ENCODE measurements at places on chromosomes 11 and 22. TPM values are rescaled to one million over a fixed set of nuclear protein-coding genes. Genes with fewer than 3 reads are reported as not detected.

Gene CD3E
- polyA plus RNA-seq, result 1.5 TPM

DNA sequence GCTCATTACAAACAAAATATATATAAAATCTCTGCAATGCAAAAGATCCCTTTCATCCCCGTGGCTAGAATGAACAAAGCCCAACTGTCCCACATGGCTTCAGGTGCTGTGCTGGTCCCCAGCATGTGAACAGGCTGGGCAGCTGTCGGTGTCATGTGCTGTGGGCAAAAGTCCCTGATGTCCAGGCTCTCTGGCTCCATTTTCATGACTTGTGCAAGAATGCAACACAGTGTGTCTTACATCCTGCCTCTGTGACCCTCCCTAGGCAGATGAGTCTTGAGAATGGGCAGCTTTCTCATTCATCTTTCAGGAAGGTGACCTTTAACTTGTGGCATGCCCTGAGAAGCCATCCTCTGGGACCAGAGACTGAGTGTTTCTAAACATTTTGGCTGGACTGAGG, 14.5 kb downstream of the GUCD1 start:
- no peak for DNase-seq
- H3K4me3 ChIP-seq, result no peak overlapping the region
- H3K27ac ChIP-seq, result peak overlapping the region; percentile 23
- peaks cover 28% of the 10 kb centered on the region for H3K4me1 ChIP-seq
- peaks cover 45% of the 10 kb centered on the region for H3K36me3 ChIP-seq
- H3K27me3 ChIP-seq, result no peaks in the 10 kb centered on the region

DNA sequence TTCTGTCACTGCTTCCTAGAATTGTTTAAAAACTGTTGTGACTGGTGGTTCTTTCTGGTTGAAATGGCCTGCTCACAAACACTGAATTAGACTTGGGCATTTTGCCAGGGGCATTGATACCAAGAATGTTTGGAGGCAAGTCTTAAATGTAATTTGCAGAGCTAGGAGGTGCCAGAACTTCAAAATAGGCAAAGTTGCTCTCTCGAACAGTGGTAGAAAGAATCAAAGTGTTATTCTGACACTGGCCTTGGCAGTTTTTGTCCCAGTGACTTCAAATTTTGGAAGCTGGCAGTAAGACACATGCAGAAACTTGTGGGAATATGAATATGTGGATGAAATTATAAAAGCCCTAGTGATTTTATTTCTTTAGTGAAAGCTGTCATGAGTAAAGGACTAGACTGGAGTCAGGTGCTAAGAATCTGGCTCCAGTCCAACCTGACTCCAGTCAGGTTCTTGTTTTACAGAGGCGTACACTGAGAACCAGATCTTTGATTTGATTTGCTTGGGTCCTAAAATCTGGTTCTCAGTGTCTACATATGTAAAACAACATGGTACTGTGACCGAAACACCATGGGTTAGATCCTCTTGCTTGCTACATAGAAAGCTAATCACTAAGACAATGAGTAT, 20.9 kb downstream of the SVIP start:
- H3K4me3 ChIP-seq, result no peak overlapping the region
- H3K27me3 ChIP-seq, result peaks cover 2% of the 10 kb centered on the region
- H3K36me3 ChIP-seq, result no peaks in the 10 kb centered on the region
- no peak overlapping the region for H3K27ac ChIP-seq
- DNase-seq, result no peak

GRCh38 chr11:32311346-32312065, 123.8 kb downstream of the WT1 start:
- H3K4me1 ChIP-seq, result no peaks in the 10 kb centered on the region
- H3K27me3 ChIP-seq, result no peaks in the 10 kb centered on the region
- H3K27ac ChIP-seq, result no peak overlapping the region
- H3K36me3 ChIP-seq, result no peaks in the 10 kb centered on the region
- H3K4me3 ChIP-seq, result no peak overlapping the region

Gene LBHD1
- 9.1 TPM for polyA plus RNA-seq

Gene MICAL3
- polyA plus RNA-seq, result 0.23 TPM

DNA sequence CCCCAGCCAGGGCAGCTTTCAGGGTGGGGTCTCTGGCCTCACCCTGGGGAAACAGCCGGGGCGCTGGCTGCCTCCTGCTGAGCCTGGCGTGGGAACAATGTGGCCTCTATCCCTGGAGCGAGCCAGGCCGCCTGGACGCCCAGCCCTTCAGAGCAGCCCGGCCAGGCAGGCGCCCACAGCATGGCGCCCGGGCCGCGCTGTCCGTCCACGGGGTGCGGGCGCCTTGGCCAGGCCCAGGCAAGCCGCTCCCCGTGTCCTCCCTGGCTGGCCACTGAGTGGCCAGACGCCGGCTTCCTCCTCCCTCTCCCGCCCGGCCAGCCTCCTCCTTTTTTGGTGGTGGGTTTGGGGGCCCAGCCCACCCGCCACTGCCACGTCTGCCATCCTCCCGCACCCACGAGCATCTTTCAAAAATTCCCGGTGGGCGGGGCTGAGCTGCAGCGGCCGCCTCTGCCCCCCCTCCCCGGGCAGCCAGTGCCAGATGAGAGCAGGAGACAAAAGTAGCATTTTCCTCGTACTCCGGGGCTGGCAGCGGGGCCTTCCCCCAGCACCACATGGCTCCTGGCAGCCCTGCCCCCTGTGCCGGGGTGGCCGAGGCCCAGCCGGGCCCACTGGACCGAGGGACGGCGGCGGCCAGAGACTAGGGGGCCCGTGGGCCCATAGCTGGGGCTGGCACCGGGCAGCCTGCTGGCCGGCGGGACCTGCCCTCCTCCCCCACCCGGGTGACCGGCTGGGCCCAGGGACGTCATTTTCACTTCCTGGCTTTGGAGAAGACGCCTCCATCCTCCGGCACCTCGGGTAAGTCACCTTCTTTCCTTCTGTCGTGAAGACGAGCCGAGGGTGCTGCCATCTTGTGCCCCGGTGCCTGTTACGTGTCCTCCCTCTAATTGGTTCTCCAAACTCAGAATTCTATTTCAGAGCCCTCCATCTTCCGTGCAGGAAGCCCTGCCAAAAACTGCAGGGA, 70.2 kb upstream of the PPARA start:
- peaks cover 12% of the 10 kb centered on the region for H3K36me3 ChIP-seq
- H3K27me3 ChIP-seq, result no peaks in the 10 kb centered on the region
- no peak overlapping the region for H3K4me3 ChIP-seq

DNA sequence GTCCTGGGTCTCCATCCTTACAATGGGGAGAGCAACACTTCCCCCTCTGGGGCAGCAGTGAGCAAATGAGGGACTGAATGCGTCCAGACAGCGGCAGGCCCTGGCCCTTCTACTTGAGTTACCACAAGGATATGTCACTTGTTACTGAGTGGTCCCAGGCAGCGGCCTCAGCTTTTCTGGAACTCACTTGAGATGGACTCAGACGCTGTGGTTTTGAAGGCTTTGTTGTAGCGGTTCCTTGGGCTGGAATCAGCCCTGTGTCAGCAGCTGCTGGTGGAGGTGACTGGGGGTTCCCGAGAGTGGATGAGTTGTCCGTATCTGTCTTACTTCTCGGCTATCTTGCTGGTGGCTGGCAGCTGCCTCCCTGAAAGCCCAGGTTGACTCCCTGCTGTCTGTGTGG, 77.0 kb downstream of the MICAL2 start:
- peaks cover 75% of the 10 kb centered on the region for H3K36me3 ChIP-seq
- H3K27ac ChIP-seq, result no peak overlapping the region
- DNase-seq, result no peak
- H3K4me1 ChIP-seq, result peaks cover 11% of the 10 kb centered on the region
- H3K4me3 ChIP-seq, result no peak overlapping the region

Gene POGLUT3
- 0.80 TPM for polyA plus RNA-seq

- no peaks in the 10 kb centered on the region for H3K36me3 ChIP-seq
- no peak overlapping the region for H3K4me3 ChIP-seq
- H3K27ac ChIP-seq, result no peak overlapping the region
Observed at GRCh38 chr11:92782806-92783205, 186.6 kb upstream of the MTNR1B start.

DNA sequence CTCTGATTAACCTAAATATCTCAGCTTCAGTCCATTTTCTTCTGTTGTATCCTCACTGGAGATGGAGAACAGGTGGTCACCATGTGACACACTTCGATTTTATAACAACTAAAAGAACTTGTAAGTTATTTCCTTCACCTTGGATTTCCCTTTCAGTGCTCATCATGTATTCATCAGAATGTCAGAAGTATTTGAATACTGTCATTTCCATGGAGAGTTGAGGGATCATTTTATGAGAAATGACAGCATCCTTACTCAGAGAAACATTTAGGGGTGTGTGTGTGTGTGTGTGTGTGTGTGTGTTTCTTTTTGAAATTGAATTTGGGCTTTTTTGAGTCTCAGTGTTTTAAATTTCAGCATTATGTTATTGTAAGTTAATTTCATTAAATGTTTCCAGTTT, 205.8 kb downstream of the ARHGAP42 start:
- DNase-seq, result no peak
- H3K27me3 ChIP-seq, result no peaks in the 10 kb centered on the region
- no peaks in the 10 kb centered on the region for H3K36me3 ChIP-seq
- no peaks in the 10 kb centered on the region for H3K4me1 ChIP-seq
- no peak overlapping the region for H3K27ac ChIP-seq

GRCh38 chr11:68584097-68584496, 100.2 kb upstream of the GAL start:
- H3K27ac ChIP-seq, result peak overlapping the region; percentile 2
- peak; percentile 18 for DNase-seq
- H3K27me3 ChIP-seq, result no peaks in the 10 kb centered on the region
- peaks cover 98% of the 10 kb centered on the region for H3K36me3 ChIP-seq

Gene SLC22A25
- not detected for polyA plus RNA-seq

Gene C22orf15
- not detected for polyA plus RNA-seq

Gene GSTT2B
- not detected for polyA plus RNA-seq

DNA sequence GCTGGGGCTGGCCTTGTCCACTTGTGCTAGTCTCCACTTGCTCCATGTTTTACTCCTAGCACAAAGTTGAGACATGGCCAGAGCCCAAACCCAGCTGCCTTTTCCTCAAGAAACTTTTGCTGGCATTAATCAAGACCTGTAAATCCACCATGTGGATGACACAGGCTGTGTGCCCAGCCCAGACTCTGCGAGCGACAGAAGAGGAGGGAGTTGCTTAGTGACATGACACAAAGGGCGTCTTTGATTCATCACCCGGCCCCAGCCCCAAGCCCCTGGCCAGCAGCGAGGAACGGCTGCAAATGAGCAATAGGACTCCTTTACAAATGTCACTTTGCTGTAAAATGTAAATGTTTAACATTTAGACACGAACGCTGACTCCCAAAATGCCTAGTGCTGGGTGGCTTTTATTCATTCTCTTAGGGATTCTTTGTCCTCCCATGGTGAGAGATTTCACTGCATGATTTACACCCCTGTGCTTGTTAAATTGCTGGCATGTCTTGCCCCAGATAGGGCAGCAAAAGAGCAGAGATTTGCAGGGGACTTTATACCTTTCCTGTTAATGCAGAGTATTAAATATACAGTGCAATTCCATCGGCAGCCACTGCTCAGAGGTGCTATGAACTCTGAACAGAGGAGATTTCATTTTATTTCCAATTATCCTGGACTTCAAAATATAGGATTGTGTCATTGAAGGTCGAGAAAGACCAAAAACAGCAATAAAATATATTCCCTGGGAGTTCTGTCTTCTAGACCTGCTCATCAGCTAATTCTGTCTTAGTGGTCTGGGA, 263.6 kb upstream of the NCAM1 start:
- no peaks in the 10 kb centered on the region for H3K27me3 ChIP-seq
- H3K4me1 ChIP-seq, result peaks cover 8% of the 10 kb centered on the region
- H3K27ac ChIP-seq, result no peak overlapping the region
- no peak for DNase-seq

DNA sequence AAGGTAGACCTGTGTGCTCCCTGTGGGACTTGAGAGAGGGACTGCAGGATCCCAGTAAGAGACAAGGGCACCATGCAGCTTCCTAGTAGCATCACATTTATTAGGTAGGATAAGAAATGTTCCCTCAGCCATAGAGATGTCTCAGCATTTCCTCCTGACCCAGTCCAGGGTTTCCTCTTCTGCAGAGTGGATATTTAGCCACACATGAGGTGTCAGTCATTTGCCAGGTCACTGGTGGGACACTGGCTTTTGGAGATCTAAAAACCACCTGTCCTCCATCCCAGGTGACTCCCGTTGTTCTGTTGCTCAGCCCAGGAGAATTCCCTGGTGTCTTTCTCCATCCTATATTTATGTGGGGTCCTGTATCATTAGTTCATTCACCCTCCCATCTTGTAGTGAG, 117.5 kb upstream of the NNMT start:
- H3K4me3 ChIP-seq, result no peak overlapping the region
- peaks cover 5% of the 10 kb centered on the region for H3K4me1 ChIP-seq
- DNase-seq, result no peak
- no peak overlapping the region for H3K27ac ChIP-seq

- no peaks in the 10 kb centered on the region for H3K4me1 ChIP-seq
- no peaks in the 10 kb centered on the region for H3K36me3 ChIP-seq
- H3K27ac ChIP-seq, result no peak overlapping the region
- H3K27me3 ChIP-seq, result no peaks in the 10 kb centered on the region
- no peak overlapping the region for H3K4me3 ChIP-seq
Observed at GRCh38 chr11:134079317-134079716, 10.4 kb downstream of the JAM3 start.

Gene CLP1
- polyA plus RNA-seq, result 17.9 TPM

- peaks cover 77% of the 10 kb centered on the region for H3K36me3 ChIP-seq
- no peak for DNase-seq
- peaks cover 31% of the 10 kb centered on the region for H3K4me1 ChIP-seq
- H3K27me3 ChIP-seq, result no peaks in the 10 kb centered on the region
Observed at GRCh38 chr11:68925611-68926010, 21.9 kb downstream of the IGHMBP2 start.
